CD4-positive, alpha-beta T cell (primary cell): ENCODE measurements at places on chromosomes 2 and 18. TPM values are rescaled to one million over a fixed set of nuclear protein-coding genes. Genes with fewer than 3 reads are reported as not detected.

Gene CRIM1
- 1.7 TPM for total RNA-seq

Gene SLC11A1
- 6.3 TPM for total RNA-seq

DNA sequence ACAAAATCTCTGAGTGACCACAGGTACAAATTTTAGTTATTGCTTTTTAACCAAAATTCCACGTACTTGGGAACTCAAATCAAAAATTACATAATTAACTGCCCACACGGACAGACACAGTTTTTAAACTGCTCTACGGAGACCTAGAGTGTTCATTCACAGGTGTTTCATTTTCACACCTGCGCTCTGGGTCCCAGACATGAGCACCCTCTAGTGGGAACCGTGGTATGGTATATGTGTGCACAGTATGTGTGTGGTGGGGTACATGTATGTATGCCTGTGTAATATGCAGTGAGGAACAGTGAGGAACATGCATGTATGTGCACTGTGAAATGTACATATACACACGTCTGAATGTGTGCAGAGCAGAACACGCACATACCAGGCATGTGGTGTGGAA is 65.0 kb downstream of the PPP4R1 start:
- no peak for DNase-seq

DNA sequence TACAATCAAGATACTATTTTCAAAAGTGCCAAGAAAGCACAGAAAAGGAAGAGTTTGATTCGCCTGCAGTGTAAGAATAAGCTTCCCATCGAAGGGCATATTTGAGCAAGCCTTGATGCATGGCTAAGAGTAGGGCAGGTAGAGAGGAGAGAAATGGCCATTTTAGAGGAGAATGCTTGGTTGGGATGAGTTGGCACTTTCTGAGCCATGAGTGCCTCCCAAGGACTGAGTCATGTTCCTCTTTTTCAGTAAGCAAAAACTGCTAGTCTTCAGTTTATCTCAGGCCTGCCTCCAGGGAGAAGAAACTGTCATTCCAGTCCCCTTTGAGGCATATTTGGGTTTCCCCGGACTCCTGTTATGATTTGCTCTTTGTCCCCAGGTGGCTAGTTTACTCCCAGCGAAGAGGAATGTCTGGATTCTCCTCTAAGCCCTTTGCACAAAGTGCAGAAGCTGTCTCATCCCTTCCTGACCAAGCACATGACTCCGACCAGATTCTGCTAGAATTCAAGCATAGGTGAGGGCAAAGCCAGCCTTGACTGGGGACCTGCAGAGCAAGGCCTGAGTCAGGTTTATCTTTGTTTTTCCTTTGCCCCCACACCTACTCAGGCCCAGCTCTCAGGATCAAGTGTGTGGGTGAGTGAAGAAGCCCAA is 115.2 kb downstream of the TTC32 start:
- DNase-seq: no peak
